ENCODE measurements at places on chromosomes 2 and 18.
A peak's percentile ranks its signal among the peaks of the same experiment; 100 is the strongest.

GRCh38 chr18:67104700-67105284 lies 411.7 kb downstream of the DSEL start:
- no peak overlapping the region for H3K27ac ChIP-seq
- no peaks in the 10 kb centered on the region for H3K27me3 ChIP-seq
- no peaks in the 10 kb centered on the region for H3K36me3 ChIP-seq
- DNase-seq, result peak; percentile 57
- H3K4me3 ChIP-seq, result no peak overlapping the region

DNA sequence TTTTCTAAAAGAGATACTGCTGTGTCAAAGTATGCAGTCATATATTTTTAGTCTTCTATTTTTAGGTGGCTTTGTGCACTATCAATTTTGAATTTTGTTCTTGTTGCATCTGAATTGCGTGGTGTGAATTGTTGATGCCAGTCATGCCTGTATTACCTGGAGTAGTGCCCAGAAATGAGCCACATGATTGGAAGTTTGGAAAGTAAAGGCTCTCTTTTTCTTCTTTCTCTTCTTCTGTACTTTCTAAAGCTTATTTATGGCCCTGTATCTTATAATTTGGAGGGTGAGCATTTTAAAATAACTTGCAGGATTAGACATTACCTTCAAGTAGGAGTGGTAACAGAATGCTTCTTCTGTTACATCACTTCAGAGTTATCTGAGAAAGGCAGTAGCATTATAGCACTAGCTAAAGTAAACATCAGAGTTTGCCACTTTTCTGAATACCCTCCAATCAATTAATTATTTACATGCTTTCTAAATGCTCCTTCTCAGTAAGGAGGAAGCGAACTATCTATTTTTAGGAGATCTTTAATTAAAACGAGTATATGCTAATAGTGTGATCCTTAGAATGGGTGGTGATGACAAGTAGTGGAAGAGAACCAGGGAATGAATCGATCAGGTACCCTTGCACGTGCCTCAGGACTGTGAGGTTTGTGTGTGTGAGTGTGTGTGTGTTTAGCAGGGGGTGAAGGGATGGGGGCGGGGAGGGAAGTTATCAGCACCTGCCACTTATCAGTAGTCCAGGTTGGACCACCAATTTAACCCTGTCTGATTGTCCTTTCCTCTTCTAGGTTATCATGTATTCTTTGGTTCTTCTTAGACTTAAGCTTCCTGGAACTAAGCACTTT lies 112.5 kb downstream of the MAP3K20 start:
- H3K36me3 ChIP-seq, result no peaks in the 10 kb centered on the region
- H3K4me3 ChIP-seq, result no peak overlapping the region
- H3K27ac ChIP-seq, result peak overlapping the region; percentile 47
- H3K4me1 ChIP-seq, result peaks cover 15% of the 10 kb centered on the region

DNA sequence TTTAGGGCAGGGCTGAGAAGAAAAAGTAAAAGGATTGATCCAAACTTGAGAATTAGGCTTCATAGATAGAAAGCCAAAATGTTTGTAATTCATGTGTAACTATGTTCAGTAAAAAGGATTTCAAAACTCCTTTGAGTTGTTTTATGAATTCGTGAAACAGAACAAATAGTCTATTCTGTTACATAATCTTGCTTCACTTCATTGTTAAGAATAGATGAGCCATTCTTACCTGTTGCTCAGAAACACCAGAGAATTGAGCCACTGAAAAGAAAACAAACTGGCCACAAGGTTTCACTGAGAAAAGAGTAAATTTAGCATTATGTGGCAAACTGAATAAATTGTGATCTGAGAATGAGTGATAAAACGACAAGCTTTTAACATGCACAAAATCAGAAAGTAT lies 4.5 kb upstream of the ITPRID2 start:
- no peaks in the 10 kb centered on the region for H3K27me3 ChIP-seq
- DNase-seq, result no peak
- H3K4me3 ChIP-seq, result no peak overlapping the region
- no peak overlapping the region for H3K27ac ChIP-seq
- H3K36me3 ChIP-seq, result no peaks in the 10 kb centered on the region

DNA sequence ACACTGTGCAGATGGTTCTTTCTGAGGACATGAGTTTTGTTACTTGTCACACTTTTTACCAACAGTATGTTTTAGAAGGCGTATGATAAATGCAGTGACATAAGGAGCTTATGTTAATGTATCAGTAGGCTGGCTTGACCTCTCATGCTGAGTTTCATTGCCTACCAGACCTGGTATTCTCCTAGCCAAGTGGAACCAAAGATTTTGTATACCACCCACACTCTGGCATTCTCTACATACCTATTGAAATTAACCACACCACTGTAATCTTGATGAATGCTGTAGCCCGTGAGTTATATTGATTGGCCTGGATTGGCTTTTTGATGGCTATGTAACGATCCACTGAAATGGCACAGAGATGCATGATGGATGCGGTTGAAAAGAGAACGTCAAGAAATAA lies 11.4 kb downstream of the HTR2B start:
- no peak overlapping the region for H3K4me3 ChIP-seq
- H3K36me3 ChIP-seq, result no peaks in the 10 kb centered on the region
- H3K27me3 ChIP-seq, result no peaks in the 10 kb centered on the region
- DNase-seq, result no peak

DNA sequence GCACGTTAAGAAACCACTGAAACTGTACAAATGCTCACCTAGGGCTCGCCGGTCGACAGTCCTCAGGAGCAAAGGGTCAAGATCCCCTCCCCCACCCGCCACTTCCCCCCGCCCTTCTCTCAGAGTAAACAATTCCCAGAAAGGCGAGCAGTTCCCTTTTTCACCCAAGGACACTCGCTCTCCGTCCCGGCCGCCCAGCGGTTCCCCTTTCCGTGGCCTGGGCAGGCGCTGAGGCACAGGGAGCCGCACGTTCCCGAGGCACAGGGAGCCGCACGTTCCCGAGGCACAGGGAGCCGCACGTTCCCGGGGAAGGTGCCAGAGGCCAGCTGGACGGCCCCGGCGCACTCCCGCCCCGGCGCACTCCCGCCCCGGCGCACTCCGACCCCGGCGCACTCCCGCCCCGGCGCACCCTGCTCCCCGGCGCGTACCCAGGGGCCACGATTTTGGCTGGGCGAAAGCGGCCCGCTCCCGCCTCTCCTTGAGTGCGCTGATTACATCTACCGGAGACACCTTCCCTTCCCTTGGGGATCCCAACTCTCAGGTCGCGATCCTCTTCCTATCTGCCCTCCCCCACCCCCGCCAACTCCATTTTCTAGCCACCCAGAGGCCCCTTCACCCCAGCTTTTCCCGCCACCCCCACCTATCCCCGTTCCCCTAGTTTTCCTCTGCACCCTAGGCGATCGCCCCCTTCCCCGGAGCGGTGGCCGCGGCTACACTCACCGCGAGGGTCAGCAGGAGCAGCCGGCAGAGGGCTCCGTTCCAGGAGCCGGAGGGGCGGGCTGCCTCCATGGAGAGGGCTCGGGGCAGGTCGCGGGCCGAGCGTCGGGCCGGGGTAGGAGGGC lies 817 bp downstream of the DSC2 start:
- H3K4me1 ChIP-seq, result no peaks in the 10 kb centered on the region
- no peaks in the 10 kb centered on the region for H3K36me3 ChIP-seq
- no peaks in the 10 kb centered on the region for H3K27me3 ChIP-seq
- H3K27ac ChIP-seq, result peak overlapping the region; percentile 86

- H3K27ac ChIP-seq, result no peak overlapping the region
- H3K36me3 ChIP-seq, result no peaks in the 10 kb centered on the region
- no peak for DNase-seq
- H3K4me3 ChIP-seq, result no peak overlapping the region
Observed at GRCh38 chr18:62802523-62802922, 87.2 kb downstream of the PHLPP1 start.

DNA sequence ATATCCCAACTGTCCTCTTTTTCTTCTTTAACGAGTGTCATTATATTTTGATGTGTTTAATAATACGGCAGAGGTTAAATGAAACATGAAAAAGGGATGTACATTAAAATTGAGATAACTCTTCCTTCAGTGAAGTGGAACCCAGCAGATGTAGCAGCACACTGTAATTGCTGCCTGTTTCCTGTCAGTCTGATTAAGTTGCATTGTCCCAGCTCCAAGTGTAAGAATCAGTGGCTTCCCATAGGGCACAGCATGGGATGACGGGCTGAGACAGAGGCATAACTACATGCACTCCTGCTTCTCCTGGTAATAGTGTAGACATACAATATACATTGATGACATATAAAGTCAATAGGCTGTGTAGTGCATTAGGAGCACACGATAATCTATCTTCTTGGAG lies 175.8 kb upstream of the TCF4 start:
- peaks cover 42% of the 10 kb centered on the region for H3K4me1 ChIP-seq
- H3K4me3 ChIP-seq, result no peak overlapping the region
- no peaks in the 10 kb centered on the region for H3K36me3 ChIP-seq
- H3K27me3 ChIP-seq, result no peaks in the 10 kb centered on the region
- DNase-seq, result no peak

DNA sequence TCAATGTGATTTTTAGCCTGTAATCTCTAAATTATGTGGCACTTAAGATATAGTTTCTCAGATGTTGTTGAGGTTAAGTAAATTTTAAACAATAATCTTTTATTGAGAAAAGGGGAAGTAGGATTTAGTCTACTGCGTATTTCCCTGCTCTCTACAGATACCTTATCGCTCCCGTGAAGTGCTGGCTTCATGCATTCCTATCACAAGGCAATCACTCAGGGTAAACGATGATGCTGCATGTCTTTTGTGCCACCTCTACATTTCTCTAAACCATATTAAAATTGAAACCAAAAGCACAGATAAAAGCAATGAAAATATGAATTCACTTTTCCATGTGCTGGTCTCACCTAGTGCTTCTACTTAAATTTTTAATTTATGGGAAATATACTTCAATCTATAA lies 14.4 kb upstream of the RPE start:
- no peaks in the 10 kb centered on the region for H3K27me3 ChIP-seq
- no peak for DNase-seq
- H3K36me3 ChIP-seq, result no peaks in the 10 kb centered on the region

GRCh38 chr2:239495175-239495574 lies 94.4 kb upstream of the HDAC4 start:
- no peaks in the 10 kb centered on the region for H3K36me3 ChIP-seq
- no peak overlapping the region for H3K4me3 ChIP-seq
- no peak overlapping the region for H3K27ac ChIP-seq
- H3K4me1 ChIP-seq, result no peaks in the 10 kb centered on the region
- H3K27me3 ChIP-seq, result no peaks in the 10 kb centered on the region

- H3K4me3 ChIP-seq, result no peak overlapping the region
- no peaks in the 10 kb centered on the region for H3K27me3 ChIP-seq
- no peaks in the 10 kb centered on the region for H3K36me3 ChIP-seq
- peaks cover 3% of the 10 kb centered on the region for H3K4me1 ChIP-seq
Observed at GRCh38 chr2:11123856-11124759, 31.2 kb upstream of the SLC66A3 start.

- no peaks in the 10 kb centered on the region for H3K27me3 ChIP-seq
- no peak for DNase-seq
- H3K4me1 ChIP-seq, result no peaks in the 10 kb centered on the region
- H3K27ac ChIP-seq, result no peak overlapping the region
Observed at GRCh38 chr2:174785481-174785880, 21.2 kb upstream of the CHRNA1 start.

DNA sequence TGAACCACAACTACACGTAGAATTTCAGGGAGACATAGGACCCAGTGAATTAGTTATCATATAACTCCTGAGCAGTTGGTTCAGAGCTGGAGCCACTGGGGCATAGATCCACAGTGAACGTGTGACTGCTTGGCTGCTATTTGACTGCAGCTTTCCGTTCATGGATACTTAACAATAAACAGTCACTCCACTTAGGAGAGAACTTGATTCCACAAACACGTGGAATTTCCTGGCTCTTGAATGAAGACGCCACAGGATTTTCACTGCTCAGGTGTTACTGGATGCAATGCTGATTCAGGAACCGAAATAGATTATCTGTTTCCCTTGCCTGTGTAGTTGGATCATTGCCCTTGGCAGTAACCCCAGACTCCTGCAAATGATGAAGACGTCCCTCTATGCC lies 679.1 kb upstream of the ZEB2 start:
- H3K4me1 ChIP-seq, result no peaks in the 10 kb centered on the region
- no peak overlapping the region for H3K4me3 ChIP-seq
- no peak overlapping the region for H3K27ac ChIP-seq
- no peaks in the 10 kb centered on the region for H3K36me3 ChIP-seq
- no peaks in the 10 kb centered on the region for H3K27me3 ChIP-seq

DNA sequence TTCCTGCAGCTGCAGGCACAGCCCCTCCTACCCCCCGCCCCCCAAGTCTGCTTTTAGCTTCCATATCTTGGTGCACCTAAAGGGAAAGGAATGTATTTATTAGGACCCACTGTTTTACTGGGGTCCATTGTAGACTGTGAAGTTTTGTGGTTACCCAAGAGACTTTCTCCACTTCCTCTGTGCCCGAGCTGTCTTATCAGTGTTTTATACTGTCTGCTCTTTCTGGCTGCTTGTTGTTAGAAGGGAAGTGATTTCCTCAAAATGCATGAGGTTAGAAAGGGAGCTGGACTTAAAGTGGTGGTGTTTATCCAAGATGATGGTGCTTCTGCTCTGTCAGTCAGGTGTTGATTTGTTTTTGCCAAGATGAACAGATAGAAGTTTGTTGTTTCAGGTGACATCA lies 85.0 kb downstream of the PTH2R start:
- H3K36me3 ChIP-seq, result no peaks in the 10 kb centered on the region
- peaks cover 32% of the 10 kb centered on the region for H3K4me1 ChIP-seq
- DNase-seq, result no peak
- no peak overlapping the region for H3K4me3 ChIP-seq
- no peak overlapping the region for H3K27ac ChIP-seq
- no peaks in the 10 kb centered on the region for H3K27me3 ChIP-seq

DNA sequence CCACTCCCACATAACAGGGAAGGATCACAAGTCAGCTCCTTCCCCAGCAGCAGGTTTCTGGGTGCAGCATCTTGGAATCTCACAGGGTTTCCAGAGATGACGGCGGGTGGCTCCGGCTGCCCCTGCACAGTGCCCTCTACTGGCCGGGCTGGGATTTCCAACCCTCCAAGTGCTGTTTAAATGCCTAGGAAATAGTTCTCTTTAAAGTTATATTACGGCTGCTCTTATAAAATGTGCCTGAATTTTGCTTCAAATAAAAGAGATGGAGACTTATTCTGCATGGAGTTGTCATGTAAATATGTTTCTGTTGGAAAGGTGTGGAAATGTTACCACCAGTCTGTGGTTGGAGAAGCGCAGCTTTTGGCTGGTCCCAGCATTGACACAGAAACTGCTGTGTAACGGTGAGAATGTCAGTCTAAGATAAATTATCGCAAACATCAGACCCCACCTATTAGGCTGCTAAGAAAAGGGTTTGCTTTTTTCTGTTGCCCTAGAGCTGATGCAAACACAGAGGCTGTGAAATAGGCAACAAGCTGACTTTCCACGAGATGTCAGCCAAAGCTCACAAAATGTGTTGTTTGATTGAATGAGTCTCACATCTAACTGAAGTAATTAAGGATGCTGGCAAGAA lies 3.3 kb upstream of the HJURP start:
- no peak overlapping the region for H3K27ac ChIP-seq
- H3K4me1 ChIP-seq, result no peaks in the 10 kb centered on the region
- no peak overlapping the region for H3K4me3 ChIP-seq
- no peak for DNase-seq
- no peaks in the 10 kb centered on the region for H3K36me3 ChIP-seq

- peaks cover 6% of the 10 kb centered on the region for H3K4me1 ChIP-seq
- H3K36me3 ChIP-seq, result no peaks in the 10 kb centered on the region
- no peaks in the 10 kb centered on the region for H3K27me3 ChIP-seq
- DNase-seq, result no peak
Observed at GRCh38 chr2:138365581-138365980, 136.0 kb upstream of the SPOPL start.

Measured in Caco-2 (cell line).